Activated gamma-delta T cell treated with Interleukin-2 at 50 U/mL for 16 hours (primary cell): ENCODE measurements at places on chromosomes 1 and 21.

GRCh38 chr1:173302890-173303829, 96.0 kb upstream of the TNFSF4 start:
- no peak for DNase-seq

DNA sequence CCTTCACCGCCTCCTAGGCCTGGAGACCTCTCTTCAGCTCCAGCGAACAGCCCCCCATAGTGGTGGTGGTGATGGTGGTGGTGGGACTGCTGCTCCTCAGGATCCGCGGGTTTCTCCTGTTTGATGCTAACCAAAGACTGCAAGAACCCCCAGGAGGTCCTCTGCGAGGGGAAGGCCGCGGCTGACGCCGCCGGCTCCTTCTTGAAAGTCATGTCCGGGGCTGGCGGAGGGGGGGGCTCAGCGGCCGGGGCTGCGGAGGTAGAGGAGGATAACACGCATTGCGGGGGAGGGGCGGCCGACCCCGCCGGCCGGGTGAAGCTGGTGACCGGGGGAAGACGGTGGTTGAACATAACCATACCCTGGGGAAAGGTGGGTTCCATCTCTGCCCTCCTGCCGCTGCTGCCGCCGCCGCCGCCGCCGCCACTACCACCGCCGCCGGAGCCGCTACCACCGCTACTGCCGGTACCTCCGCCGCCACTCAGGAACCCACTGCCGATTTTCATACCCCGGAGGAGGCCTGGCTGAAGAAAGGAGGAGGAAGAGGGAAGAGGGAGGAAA, 554 bp downstream of the ZNF281 start:
- peak; percentile 24 for DNase-seq

DNA sequence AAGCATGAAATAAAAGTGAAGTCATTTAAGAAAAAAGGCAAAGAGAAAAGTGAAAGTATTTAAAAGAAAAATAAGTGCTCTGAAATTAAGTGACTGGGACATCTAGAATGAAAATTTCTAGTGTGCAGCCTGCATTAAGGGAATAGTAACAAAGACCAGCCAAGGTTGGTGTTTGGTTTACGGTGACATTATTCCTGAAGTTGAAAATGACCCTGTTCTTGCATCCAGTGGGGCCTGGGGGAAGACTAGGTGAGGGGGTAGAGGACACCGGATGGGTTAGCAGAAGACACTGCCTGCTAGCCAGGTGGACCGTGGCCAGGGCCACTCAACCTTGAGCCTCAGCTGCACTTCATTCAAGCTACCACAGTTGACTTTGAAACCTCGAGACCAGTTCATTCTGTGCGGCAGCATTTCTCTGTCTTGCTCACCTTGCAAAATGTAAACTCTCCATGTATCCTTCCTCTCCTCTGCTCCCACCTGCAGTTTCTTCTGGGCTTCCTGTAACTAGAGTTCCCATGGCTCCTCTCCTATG, 14.3 kb upstream of the KCNK1 start:
- DNase-seq, result no peak

DNA sequence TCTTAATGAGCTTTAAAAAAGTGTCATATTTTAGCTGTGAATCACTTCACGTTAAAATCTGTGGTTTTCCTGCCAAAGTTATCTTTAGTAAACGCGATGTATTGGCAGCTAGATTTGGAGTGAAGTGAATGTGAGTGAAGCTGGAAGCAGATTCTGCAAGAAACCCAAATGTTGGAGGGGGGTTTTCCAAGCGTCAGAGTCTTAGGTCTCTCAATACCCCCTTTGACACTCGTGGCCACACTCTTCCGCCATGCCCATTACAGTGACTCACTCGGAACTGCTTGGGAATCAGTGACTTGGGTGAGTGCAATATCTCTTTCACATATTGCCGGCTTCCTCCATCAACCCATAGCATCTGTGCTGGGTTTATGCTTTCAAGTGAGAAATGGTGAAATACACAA, 17.5 kb downstream of the B3GALT5 start:
- no peak for DNase-seq

DNA sequence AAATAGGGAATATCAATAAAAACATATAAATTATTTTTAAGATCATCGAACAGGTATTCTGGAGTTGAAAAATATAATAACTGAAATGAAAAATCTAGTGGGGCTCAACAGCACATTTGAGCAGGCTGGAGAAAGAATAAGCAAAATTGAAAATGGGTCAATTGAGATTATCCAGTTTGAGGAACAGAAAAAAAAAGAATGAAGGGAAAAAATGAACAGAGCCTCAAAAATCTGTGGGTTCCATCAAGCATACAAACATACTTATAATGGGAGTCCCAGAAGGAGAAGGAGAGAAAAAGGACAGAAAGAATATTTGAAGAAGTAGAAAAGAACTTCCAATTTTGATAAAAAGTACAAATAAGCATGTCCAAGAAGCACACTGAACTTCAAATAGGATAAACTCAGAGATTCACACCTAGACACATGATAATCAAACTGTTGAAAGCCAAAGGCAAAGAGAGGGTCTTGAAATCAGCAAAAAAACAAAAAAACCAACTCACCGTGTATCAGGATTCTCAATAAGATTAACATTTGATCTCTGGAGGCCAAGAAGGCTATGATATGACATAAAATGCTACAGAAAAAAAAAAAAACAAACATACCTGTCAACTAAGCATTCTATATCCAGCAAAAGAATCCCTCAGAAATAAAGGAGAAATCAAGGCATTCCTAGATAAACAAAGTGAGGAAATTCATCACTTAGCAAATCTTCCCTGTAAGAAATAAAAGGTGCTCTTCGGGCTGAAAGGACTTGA, 5.4 kb upstream of the COQ8A start:
- DNase-seq, result no peak

GRCh38 chr1:233843525-233844204, 60.8 kb upstream of the SLC35F3 start:
- no peak for DNase-seq

- no peak for DNase-seq
Observed at GRCh38 chr1:244735404-244735803, 82.5 kb downstream of the DESI2 start.

DNA sequence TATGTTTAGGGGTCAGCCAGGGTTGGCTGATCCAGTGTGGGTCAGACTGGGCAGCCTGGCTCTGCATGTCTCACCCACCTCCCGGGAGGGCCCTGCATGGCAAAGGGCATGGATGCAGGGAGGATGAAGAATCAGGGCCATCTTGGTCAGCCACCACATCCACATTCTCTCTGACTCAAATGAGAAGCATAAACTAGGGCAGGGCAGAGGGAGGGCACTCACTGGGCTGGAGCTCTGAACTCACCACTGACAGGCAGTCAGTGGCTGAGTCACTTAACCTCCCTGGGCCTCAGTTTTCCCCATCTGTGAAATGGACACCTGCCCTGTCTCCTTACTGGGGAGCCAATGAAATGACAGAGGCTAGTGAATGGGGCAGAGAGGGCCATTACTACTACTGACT, 4.3 kb upstream of the CELA2A start:
- no peak for DNase-seq

GRCh38 chr1:19654886-19655717, 9.6 kb upstream of the HTR6 start:
- no peak for DNase-seq
